ENCODE measurements at places on chromosomes 12 and 14.

DNA sequence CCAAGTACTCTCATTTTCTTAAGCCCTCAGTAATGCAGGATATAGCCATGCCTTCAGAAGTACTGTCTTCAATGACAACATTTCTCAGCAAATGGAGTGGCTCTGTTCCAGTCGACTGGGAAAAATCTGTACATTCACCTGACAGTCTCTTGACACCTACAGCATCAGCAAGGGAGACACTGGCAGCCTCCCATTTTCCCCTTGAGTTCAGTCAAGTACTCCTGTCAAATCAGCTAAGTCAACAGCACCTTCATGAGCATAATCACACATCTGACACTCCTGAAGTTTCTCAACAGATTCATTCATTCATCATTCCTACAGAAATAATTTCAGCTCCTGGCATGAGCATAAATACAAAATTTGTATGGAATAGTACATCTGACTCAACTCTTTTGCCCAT, 46.1 kb downstream of the INTS13 start:
- DNase-seq, result no peak

DNA sequence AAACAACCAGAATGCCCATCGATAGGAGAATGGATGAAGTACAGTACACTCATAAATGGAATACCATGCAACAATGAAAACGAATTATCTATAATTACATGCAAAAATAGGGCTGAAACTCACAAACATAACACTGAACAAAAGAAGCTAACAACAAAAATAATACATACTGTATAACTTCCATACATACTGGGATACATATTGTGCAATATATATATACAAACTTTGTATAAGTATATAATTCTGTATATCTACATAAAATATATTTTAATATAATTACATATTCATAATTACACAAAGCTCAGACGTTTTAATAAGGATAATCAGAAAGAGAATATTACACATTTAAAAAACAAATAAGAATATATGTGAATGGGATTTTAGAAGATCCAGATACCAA, 90.2 kb downstream of the CDK17 start:
- no peak for DNase-seq

DNA sequence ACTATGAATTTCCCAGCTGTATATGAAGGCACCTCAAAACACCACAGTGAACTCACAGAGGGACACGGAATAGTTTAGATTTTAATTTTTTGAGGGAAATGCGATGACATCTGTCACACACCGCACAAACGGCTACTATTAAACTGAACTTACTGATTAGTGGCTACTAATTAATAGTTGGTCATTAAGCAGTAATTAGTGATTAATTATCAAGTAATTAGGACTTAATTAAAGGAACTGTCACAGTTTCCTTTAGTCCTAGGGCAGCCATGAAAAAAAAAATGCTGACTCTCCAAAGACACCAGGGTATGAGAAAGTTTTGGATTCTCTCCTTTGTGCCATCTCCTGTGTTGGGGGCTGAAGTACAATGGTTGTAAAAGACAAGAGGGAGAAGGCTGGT, 2.9 kb downstream of the OAS1 start:
- DNase-seq, result no peak

- DNase-seq, result no peak
Observed at GRCh38 chr14:58813745-58814144, 176.0 kb downstream of the DACT1 start.

- DNase-seq, result no peak
Observed at GRCh38 chr14:74921987-74922751, 891 bp downstream of the RPS6KL1 start.

GRCh38 chr12:51369581-51369980, 21.6 kb downstream of the GALNT6 start:
- DNase-seq, result no peak

GRCh38 chr12:14995583-14996425, 23.0 kb downstream of the PDE6H start:
- DNase-seq, result no peak

- no peak for DNase-seq
Observed at GRCh38 chr12:74119811-74120362, 417.7 kb upstream of the ATXN7L3B start.

DNA sequence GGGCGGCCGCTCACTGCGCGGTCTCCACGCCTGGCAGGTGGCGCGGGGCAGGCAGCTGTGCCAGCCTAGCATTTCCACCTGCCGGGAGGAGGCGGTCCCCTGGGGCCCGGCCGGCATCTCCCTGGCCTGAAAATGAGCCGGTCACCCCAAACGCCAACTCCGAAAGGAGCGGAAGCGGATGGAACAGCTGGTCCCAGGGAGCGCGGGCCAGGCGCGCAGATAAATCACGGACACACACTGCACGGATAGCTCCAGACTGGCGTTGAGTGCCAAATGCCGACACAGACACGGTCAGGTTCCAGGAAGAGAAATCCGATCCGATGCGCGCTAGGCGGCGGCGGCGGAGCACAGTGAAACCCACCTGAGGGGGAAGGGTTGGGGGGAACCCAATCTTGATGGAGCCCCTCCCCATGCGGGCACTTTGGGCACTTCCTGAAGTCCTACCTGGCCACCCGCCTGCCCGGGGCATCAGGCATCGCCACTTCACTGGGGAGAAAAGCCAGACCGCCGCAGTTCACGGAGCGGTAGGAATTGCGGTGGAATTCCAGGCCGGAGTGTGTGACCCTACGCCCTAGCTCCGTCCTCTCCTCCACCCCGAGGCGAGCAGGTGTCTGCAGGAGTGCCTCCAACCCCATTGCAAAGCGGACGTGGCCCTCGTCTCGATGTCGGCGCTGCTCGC, 624 bp upstream of the PLEKHD1 start:
- DNase-seq, result no peak

DNA sequence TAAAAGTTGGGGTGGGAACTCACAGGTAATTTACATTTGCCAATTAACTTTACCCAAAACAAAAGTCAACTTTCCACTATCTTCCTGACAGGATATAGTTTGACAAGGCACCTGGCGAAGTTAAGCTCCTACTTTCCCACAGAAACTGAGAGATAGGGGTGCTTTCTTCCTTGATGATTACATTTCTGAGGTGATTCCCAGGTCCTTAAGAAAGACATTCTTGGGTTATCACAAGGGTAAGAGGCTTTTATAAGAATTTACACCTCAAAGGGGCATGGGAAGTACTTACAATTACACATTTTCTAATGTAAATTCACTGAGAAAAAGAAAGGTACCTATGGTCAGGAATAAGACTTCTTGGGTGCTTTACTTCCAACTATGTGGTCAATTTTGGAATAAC, 660.9 kb upstream of the MGAT4C start:
- no peak for DNase-seq

- DNase-seq, result no peak
Observed at GRCh38 chr12:50778663-50779590, 15.0 kb downstream of the ATF1 start.

DNA sequence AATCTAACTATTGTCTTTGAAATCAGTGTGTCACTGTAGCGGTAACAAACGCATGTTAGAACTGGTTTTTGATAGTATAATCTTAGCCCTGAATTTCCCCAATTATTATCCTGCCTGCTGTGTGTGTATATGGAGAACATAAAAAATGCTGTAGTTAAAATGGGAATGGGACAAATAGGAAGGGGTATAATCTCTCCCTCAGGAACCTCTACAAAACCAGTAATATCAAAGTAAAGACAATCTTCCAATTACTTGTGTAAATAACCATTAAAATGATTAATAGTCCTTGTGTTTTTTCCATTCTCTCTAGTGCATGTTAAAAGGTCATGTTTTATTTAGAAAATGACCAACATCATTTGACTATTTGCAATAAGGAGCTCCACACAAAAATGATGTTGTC, 200.1 kb upstream of the TMTC1 start:
- DNase-seq, result no peak

DNA sequence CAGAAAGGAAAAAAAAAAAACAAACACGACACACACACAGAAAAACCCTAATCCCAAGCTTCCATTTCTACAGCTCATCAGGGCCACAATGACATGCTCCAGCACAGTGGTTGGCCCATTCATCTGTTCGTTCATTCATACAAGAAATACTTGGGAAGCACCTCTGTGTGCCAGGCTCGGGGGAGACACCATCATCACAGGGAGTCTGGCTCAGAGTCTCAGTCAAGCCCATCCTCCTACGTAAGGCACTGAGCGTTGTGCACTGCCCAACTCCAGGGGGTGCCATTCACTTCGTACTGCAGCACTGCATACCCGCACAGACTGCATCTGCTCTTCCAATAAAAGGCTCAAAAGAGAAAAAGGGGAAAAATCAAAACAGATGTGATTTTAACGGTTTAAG, 15.3 kb downstream of the VPS37B start:
- no peak for DNase-seq

DNA sequence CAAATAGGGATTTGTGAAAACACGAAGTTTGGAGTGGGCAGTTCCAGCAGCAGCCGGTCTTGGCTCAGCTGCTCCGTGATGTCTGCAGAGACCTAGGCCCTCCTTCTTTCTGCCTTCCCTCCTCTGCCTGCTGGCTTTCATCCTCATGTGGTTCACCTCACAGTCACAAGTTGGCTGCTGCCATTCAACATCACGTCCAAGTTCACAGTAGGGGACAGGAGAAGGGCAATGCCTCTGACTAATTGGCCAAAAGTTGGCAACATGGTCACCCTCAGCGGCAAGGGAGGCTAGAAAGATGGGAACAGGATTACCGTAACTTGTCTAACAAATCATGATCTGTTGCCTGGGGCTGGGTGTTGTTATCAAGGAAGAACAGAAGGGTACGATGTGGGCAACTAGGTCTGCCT, 7.8 kb upstream of the CACNA2D4 start:
- DNase-seq, result no peak

GRCh38 chr14:93067088-93067487, 48.6 kb downstream of the ITPK1 start:
- no peak for DNase-seq

- no peak for DNase-seq
Observed at GRCh38 chr12:6534695-6534944, 303 bp downstream of the GAPDH start.

DNA sequence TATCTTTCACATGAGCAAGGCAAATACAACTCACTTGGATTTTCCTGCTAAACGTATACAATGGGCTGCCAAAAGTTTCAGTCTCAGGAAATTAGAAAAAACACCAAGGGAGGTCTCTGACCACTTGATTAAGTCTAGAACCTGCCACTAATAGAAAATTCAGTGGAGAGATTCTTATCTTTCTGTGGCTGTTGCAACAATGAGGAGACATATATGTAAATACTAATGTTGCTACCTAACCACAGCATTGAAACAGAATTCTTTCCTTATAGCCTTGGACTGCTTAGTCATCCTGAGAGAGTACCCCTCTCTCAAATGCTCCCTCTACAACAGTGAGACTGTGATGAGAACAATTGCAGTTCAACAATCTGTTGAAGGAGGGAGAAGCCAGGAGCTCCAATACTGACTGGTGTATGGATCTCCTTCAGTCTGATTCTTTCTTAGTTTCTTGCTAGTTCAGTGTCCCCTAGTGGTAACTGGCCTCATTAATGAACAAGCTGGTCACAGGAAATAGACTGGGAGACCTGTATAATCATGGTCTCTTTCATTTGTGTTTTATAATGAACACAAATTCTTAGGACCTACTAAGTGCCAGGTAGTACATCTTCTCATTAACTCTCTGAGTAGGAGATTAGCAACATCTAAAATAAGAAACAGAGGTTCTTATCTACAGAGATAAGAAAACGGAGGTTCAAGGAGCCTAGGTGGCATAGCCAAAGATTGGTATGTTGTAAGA, 164.5 kb downstream of the SLC38A4 start:
- no peak for DNase-seq

- no peak for DNase-seq
Observed at GRCh38 chr12:85865890-85866289, 8.2 kb upstream of the NTS start.

GRCh38 chr12:45989287-45989686, 1.1 kb downstream of the SCAF11 start:
- DNase-seq, result no peak

- no peak for DNase-seq
Observed at GRCh38 chr14:24367514-24368211, at the start of gene NFATC4. TSS of gene NFATC4 (plus strand) at chr14:24368184. CDS start at chr14:24368341, 157 bp downstream.

DNA sequence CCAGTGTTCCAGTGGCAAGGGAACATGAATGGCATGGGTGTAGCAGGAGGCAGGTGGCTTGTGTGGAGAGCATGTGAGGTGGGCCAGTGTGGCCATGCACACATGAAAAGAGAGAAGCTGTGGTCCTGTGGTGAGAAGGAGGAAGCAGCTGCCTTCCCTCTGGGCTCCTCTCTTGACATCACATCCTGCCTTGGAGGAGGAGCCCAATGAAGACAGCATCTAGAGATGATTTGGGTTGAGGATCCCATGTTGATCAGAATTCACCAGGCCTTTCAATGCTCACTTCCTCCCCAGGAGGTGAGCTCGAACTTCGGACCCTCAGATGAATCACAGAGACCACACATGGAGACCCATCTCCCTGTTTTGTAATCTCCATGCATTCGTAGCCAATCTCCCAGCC, 82.6 kb downstream of the LRRC74A start:
- no peak for DNase-seq

DNA sequence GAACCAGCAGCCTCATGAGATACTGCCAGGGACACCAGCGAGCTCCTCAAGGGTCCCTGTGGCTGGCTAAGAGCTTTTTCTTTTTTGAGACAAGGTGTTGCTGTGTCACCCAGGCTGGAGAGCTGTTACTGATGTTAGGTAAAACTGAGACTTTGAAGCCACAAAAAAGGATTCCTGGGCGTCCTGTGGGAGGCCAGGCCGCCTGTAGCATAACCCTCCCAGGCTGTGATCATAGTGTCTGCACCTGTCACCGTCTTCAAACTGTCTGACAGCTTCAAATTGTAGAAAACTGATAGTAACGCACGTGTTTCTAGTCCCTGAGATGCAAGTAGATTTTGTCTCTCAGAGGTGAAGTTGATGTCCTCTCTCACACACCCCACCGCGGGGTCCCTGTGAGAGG, 4.1 kb downstream of the ZFYVE21 start:
- no peak for DNase-seq

- DNase-seq, result no peak
Observed at GRCh38 chr14:89900802-89901201, 53.7 kb downstream of the EFCAB11 start.

GRCh38 chr14:80629606-80630005, 311.9 kb downstream of the CEP128 start:
- DNase-seq, result no peak

DNA sequence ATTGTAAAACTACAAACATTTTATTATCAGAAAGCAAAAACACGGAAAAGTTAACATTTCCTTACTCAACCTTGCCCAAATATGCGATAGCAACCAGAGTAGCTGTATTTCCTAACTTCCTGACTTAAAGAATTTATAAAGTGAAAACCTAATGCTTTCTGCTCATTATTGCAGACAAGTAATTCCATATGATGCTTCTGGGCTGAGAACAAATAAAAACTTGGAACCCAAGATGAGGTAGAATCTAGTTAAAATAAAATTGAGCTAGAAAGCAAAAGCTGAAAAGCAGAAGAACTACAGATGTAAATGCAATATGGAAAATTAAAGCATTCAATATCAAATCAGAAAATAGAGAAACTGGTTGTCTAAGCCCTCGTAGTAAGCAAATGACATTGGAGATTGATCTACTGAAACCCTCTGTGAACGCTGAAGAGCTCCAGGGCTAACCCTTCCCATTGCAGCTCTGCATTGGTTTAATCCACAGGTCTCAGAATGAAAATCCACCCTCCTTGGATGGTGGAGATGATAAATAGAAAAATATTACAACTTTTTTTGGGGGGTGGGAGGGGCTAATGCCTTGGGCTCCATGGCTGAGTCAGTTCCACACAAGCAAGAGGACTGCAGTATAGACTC, 40.7 kb downstream of the CORO1C start:
- no peak for DNase-seq
